ENCODE measurements at places on chromosomes 6 and 20.

DNA sequence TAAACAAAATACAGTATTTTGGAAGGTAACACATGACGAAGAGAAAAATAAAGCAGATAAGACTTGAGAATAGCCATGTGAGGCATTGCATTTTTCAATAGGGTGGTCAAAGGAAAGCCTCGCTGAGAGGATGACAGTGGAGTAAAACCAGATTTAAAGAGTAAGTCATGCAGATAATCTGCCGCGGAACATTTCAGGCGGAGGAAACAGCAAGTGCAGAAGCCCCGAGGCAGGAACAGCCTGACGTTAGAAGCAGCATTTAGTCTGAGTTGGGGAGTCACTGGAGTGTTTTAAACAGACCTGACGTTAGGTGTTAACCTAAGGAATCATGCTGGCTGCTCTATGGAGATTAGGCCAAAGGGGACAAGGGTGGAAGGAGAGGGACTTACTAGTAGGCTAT lies 65.0 kb upstream of the VSTM2L start:
- DNase-seq, result no peak

GRCh38 chr6:5968817-5969734 lies 37.6 kb downstream of the NRN1 start:
- no peak for DNase-seq

- no peak for DNase-seq
Observed at GRCh38 chr20:12318043-12318442, 400.4 kb downstream of the BTBD3 start.

- DNase-seq, result no peak
Observed at GRCh38 chr6:133610971-133611370, 277.9 kb upstream of the TCF21 start.

DNA sequence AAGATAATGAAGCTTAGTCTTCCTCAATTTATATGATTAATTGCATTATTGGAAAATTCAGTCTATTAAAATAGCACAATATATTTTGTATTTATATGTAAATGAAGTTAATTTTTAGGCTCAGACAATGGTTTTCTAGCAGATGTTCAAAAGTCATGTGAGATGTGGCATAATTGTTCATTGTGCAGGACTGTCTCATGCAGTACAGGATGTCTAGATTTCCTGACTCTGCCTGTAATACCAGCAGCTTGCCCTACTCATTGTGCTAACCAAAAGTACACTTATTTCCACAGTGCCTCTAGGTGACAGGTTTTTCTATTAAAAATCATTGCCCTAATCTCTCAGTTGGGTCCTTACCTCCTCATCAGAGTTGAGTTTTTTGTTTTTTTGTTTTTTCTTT lies 12.4 kb downstream of the RALGAPB start:
- DNase-seq, result no peak

DNA sequence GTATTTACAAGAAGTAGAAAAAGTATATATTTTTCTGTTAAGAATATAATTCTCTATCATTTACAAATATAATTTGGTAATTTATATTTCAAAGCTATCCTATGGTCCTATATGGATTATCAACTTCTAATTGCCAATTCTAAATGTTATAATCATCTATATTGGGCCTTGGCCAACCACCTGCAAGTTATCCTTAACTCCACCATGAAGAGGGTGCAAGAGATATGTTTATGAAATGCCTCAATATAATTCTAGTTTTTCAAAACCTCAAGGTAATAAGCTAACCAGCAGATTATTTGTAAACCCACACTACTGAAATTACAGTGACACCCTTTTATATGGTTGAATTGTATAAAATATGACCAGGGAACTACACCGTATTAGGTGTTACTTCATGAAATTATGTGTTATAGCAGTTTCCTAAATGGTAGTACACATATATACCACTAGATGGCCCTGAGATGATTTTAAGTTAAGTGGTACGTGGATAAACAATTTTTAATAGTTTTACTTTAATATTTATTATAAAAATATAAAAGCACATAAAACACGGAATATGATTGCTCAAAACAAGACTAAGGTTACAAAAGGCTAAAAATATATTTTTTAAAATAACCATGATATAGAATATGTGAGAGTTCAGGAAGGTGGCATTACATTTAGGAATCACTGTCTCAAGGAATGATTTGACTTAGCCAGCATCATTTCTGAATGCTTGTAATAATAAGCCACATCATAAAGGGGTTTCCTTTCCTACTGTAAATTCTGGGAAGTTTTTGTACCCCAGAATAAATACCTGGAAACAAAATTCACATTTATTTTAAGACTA lies 9.8 kb upstream of the PNISR start:
- no peak for DNase-seq

All from COR-L47 (cell line).